Activated CD8-positive, alpha-beta memory T cell treated with anti-CD3 and anti-CD28 coated beads, Interleukin-2, amount 10 ng/mL, durations not matched to agents 7 days and 5 days (primary cell): ENCODE measurements at places on chromosomes 5 and 9. TPM values are rescaled to one million over a fixed set of nuclear protein-coding genes. Genes with fewer than 3 reads are reported as not detected.
A peak's percentile ranks its signal among the peaks of the same experiment; 100 is the strongest.

- DNase-seq = peak; percentile 85
Measured at GRCh38 chr5:72816284-72817075, at the start of gene TNPO1. Gene TNPO1, plus strand, starts transcription at chr5:72816661. Its CDS starts 77 bp downstream, at chr5:72816738.

DNA sequence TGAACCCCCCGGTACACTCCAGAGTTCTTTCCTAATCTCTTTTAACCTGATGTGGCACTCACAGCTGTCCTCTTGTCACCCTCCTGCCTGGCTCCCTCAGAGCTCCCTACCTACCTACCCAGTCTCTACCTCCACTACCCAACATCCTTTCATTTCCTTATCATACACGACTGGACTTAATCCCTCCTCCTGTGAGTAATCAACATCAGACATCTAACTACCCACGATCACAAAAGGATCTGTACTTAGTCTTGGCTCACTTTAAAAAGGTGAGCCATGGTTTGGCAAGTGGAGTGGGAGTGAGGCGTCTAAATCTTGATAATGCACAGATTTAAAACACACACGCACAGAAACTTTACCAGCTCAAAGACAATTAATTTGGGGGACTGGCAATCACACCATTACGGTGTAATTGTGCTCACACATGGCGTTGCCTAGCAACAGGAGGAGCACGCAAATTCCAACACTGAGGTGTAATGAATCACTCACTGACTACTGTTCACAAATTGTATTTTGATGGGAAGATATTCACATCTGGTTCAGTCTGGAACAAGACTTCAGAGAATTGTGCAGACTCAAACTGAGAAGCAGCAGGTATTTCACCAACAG lies 235.9 kb downstream of the EPB41L4A start:
- no peak for DNase-seq

GRCh38 chr5:149341876-149342275 lies 3.4 kb upstream of the GRPEL2 start:
- DNase-seq = no peak

- DNase-seq = no peak
Measured at GRCh38 chr9:132242621-132243155, 80.8 kb downstream of the NTNG2 start.

The ASPN gene
- total RNA-seq = not detected
